Stimulated activated CD4-positive, alpha-beta T cell treated with anti-CD3 and anti-CD28 coated beads, TNF-alpha, amount 100 ng/mL, for 4 hours (primary cell): ENCODE measurements at places on chromosomes 12 and 14.

GRCh38 chr14:53848854-53849253 lies 107.8 kb downstream of the BMP4 start:
- DNase-seq: no peak

DNA sequence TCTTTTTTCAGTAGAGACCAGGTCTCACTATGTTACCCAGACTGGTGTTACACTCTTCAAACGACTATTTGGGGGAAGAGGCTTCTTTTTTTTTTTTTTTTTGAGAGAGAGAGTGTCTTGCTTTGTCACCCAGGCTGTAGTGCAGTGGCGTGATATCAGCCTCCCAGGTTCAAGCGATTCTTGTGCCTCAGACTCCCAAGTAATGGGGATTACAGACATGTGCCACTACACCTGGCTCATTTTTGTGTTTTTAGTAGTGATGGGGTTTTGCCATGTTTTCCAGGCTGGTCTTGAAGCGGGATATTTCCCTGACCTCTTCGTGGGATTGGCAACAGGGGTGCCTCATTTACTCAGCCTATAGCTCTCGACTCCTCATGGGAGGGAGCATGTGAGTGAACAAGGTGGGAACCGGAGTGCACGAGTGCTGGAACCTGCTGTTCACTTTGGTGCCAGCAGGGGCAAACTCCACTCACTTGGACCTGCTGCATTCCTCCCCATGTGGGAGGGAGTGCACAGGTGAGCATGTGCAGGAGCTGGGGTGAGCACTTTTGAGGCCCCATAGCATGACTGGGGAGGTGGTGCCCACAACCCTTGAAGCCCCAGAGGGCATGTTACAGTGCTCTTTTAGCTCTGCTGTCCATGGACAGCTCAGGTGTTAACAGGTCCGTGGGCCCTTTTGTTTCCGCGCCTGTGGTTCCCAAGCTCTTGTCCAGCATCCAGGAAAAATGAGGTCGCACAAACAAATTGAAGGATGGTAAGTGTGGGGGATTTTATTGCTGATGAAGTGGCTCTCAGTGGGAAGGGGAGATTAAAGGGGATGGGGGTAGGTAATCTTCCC lies 79.1 kb upstream of the HECTD1 start:
- no peak for DNase-seq

DNA sequence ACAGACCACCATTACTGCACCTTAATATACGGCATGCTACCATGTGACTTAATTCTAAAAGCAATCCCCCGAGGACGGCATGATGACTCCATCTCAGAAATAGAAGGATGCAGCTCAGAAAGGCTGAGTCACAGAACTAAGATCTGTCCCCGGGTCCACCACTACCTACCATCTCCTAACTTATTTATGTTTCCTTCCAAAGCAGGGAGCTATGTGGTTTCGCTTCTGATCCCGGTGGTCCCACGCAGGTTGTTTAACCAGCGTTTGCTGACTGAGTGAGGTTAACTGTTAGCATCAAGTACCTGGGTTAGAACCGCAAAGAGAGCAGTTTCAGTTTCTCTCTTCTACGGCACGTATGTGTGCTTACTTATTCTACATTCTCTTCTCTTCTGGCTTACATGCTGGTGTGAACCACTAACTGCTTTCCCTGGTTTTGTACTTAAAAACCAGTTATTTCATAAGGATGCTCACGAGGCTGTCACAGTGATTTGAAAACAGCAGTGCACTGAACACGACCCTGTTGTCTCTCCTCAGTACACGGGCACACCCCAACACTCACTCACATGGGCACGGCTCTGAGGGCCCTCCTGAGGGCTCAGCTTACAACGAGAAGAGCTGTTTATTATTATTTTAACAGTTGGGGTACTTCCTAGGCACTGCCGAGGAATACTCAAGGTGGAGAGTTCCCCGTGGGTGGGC lies 66.7 kb downstream of the CCDC88C start:
- DNase-seq: no peak

DNA sequence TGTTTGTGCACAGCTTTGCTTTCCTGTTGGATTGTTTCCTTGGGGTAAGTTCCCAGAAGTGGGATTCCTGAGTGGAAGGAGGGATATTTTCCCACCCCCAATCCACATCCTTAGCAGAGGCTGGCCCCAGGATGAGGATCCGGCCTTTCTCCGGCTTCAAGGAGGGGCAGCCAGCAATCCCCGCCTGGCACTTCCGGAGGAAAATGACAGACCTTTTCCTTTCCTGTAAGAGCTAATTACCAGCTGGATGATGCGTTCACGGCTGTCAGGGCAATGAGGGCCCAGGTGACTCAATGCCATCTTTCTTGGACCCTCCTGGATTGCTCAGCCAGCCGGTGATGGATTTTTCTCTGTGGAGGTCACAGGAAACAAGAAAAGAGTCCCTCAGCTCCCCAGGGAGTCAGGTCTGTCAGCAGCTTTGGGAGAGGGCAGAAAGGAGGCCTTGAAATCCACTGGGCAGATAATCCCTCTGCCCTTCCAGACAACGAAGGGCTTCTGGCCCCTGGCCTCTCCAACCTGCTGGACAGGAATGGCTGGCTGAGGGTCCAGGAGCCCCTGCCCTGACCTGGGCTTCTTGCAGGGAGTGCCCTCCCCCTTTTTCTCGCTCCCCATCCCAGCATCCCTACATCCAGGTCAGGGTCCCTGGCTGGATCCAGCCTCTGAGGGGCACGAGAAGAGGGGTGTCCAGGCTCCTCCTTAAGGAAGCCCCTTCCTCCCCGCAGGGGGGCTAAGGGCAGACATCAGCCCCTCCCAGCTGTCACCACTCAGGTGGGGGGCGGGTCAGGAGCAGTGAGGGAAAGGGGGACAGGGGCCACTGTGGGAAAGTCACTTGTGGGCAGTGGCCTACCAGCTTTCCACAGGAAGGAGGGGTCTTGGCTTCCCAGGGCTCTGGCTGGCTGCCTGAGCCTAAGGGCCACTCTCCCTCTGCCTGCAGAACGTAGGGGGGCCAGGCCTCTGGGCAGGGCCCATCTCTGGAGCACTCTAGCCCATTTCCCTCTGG lies 16.1 kb upstream of the CCDC85C start:
- no peak for DNase-seq
